ENCODE measurements at places on chromosomes 16 and 17.
A peak's percentile ranks its signal among the peaks of the same experiment; 100 is the strongest.

- DNase-seq: no peak
Measured at GRCh38 chr16:84404936-84405639, 36.8 kb downstream of the ATP2C2 start.

DNA sequence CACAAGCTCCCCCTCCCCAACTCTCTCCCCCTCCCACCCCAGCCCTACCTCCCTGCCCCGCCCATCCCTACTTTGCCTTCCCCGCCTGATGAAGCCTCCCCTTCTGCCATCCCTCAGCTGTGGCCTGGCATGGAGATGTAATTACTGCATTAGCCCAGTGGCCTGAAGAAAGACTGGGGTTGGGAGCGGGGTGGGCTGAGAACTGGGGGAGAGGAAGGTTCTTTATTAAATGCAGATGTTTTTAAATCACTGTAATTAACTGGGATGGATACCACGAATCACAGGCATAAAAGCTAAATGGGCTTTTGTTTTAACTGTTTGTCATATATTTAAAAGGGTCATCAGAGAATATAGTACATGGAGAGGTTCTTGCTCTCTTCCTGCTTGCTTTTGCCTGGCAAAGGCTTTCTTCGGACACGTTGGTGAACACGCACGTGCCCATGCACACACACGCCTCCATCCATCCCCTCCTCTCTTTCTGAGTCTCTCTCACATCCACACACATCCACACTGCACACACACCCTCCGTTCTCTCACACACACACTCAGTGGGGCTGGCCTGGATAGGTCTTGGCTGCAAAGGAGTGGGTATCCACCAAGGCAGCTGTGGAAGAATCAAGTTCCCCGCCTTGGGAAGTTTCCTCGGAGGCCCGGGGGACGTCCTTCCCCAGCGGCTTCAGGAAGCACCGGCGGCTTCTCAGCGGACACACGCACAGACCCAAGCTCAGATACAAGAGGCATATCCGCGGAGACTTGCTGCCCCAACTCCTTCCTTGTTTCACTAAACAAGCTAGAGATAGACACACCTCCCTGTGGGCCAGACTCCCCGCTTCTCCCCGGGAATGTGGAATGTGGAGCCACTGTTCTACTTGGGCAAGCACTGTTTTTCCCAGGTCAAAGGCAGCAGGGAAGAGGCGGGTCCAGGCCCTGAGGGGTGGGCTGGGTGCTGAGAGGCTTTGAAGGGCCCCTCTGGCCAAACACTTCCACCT lies 27.4 kb upstream of the TNRC6C start:
- DNase-seq: no peak

DNA sequence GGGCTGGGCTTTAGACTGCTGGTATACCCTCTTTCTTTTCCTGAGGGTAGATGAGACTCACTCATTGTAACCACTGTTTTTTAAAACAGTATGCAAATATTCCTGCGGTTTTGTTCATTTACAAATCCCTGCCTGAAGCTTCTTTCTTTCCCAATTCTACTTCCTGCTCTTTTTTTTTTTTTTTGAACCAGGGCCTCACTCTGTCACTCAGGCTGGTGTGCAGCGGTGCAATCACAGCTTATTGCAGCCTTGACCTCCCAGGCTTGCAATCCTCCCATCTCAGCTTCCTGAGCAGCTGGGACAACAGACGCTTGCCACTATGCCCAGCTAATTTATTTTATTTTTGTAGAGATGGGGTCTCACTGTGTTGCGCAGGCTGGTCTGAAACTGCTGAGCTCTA lies 8.0 kb upstream of the SULT1A1 start:
- no peak for DNase-seq

DNA sequence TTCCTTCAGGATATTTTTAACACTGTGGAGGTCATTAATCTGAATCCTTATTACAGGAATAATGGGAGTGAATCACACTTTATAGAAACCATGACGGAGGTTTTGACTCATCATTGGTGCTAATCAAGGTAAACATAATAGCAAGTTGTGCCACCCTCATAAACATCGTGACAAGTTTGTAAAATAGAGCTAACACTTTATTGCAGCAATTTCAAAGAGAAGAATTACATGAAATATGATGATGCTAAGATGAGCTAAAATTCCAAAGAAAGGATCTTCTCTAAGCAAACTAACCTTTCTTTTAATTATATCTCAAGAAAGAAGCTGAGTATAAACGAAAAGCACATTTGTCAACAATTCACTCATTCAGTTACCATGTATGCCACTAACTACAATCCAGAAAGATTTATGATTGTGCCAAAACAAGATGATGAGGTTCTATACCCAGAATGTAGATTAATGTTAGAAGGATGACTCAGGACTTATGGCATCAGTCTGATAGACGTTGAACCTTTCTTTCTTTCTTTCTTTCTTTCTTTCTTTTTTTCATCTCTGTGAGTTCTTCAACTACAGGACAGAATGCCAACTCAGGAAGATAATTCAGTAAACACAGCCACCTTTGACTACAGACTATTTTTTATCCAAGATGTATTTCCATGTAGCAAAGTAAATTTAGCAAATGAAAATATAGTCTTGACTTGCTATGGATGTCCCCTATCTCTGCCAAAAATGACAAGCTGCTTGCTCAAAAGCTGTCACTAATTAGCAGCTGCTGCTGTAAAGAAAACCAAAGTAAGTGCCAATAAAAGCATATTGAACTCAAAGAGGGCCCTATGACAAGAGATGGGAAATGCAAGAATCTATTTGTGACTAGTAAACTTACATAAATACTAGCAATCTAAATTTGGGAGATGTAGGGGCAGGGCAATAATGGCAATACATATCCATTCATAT lies 23.3 kb downstream of the STAT5B start:
- no peak for DNase-seq

GRCh38 chr16:177981-178667 lies 1.6 kb downstream of the HBA1 start:
- DNase-seq: no peak

DNA sequence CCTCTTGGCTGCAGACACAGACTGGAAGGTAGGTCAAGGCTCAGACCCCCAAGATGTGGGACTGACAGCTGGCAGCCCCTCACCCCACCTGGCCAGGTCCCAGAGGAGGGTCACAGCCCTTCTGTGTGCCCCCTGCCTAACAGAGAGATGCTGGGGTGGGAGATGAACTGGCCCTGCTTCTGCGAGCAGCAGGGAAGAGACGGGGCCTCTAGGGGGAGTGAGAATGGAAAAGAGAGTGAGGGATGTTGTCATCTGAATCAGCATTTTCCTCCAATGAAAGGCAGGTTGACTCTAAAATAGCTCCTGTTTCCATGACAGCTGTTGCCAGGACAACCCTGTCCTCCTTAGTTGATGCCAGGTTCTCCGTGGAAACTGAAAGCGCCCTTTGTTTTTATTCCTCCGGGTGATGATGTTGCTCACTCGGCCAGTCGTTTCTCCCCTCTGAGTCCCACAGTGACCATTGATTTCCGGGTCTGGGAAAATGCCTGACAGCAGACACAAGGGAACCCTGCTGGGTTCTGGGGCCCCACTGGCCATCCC lies 4.9 kb upstream of the NDRG4 start:
- peak; percentile 87 for DNase-seq

- no peak for DNase-seq
Measured at GRCh38 chr17:18038149-18038850, 668 bp downstream of the ATPAF2 start.
